NCI-H446 (cell line): ENCODE measurements at places on chromosomes 1 and 21.

GRCh38 chr1:70667494-70668170, 256.6 kb downstream of the CTH start:
- DNase-seq = no peak

GRCh38 chr1:192747301-192747700, 61.5 kb upstream of the RGS2 start:
- no peak for DNase-seq

DNA sequence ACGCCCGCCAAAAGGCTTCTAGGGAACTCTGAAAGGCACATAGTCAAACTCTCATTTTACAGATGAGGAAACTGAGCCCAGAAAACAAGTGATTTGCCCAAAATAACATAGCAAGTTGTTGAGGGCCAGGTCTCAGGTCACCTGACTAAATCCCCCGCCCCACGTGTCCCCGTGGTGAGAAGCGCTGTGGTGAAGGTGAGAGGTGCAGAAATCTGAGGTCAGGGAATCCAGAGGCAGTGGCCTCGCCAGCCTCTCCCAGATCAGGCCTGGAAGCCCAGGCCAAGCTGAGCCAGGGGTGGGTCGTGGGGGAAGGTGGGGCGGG, 5.1 kb downstream of the HDGF start:
- DNase-seq = no peak

DNA sequence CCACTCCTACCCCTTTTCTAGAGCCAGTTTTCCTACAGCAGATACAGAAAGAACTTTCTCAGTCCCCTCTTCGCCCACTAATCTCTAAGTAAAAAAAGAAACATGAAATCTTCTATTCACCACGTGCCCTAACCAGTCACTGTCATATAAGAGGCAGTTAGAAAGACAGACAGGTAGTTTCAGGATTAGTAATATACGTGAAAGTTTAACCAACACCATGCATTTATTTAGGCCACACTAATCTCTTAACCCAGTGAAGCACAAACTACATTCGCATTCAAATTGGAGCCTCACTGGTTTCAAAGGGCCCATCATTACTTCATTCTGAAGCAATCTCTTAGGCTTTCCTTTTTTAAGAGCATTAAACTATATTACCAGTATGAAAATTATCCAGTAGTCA, 10.1 kb downstream of the GPATCH2 start:
- no peak for DNase-seq

- DNase-seq = no peak
Observed at GRCh38 chr1:6495540-6496364, 4.3 kb upstream of the PLEKHG5 start.

- DNase-seq = no peak
Observed at GRCh38 chr1:219339466-219339865, 165.8 kb downstream of the LYPLAL1 start.

GRCh38 chr1:47710329-47711071, 272.7 kb downstream of the FOXD2 start:
- DNase-seq = peak; percentile 58

- DNase-seq = no peak
Observed at GRCh38 chr1:94395231-94395630, 23.0 kb upstream of the ABCD3 start.

- DNase-seq = no peak
Observed at GRCh38 chr1:3067671-3068563, 1.1 kb upstream of the PRDM16 start.

- no peak for DNase-seq
Observed at GRCh38 chr1:213409971-213410370, 358.9 kb downstream of the RPS6KC1 start.

DNA sequence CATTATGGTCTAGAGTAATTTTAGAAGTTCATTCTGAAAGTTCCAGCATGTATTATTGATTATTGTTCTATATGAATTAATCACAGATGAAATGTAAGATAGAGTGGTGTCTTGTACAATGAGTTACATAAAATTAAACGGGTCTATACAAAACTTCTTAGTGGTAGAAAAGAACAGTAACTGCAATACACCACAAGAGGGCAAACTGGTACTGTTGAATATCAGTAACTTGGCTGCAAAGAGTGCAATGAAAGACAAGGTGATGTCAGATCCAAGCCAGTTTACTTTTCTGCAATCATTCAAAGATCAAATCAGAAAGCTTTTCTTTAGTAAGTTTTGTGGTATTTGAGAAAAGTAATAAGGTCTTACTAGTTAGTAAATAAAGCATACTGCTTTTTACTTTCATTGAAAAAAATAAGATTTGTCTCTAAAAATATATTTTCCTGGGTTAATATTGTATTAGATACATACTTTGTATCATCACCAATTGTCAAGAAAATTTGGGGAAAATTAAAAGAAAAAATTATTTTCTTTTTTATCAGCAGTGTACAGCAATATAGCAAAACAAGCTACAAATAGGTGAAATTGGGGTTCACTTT, 66.4 kb upstream of the BTG3 start:
- peak; percentile 41 for DNase-seq

GRCh38 chr1:209154912-209155311, 428.6 kb upstream of the CAMK1G start:
- DNase-seq = no peak

- DNase-seq = no peak
Observed at GRCh38 chr1:223216074-223216473, 73.0 kb upstream of the TLR5 start.

DNA sequence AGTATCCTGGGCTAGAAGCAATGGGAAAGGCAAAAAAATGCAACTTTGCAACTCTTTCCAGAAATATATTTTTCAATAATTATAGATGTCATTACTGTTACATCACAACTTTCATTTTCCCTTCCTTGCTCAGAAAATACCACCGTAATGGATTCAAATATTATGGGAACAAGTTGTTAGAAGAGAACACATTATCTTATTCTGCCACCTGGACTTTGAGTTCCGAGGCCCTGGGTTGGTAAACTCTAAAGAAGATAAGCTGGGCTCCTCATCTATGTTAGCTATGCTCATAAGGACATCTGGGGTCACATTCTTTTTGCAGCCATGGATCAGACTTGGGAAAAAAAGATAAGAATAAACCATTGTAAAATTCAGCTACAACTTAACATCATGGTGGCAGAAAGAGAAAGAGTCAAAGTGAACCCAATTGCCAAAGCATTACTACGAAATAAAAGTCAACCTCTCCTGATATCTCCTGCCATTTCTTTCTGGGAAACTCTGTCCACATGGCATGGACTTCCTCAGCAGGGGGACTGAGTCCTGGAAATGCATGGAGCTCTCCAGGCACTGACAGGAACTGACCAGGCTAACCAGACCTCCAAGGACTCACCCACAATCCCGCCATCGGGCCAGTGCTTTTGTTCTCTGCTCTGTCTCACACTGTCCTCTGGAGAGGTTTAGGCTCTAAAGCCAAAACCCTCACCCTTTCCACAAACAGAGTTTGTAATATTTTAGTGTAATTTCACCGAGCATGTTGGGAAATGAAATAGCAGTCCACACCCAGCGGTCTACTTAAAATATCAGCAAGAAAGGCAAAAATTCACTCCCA, 499.1 kb upstream of the RUNX1 start:
- no peak for DNase-seq

GRCh38 chr1:32903991-32904785, 3.0 kb upstream of the TMEM54 start:
- no peak for DNase-seq

- DNase-seq = no peak
Observed at GRCh38 chr1:228798035-228798434, 62.8 kb downstream of the RHOU start.

GRCh38 chr1:98931128-98931835, 73.4 kb downstream of the PLPPR5 start:
- no peak for DNase-seq

DNA sequence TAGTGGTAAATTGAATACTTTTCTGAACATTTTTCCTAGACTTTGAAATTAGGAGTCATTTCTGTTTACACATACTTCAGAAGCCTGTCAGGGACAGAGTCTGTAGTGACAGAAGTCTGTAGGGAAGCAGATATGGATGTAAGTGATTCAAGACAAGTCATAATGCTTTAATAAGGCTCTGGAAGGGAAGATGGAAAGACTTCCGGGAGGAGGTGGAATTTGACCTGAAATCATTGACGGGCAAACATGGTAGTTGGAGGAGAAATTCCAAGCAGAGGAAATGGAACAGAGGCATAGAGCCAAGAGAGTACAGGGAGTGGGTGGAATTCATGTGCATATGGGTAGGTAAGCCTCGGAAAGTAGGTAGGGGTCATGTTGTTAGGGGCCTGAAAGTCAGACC, 22.5 kb downstream of the CAMTA1 start:
- DNase-seq = no peak

- no peak for DNase-seq
Observed at GRCh38 chr1:6614019-6614928, 743 bp downstream of the PHF13 start.

GRCh38 chr1:233620065-233620464, 6.2 kb downstream of the KCNK1 start:
- DNase-seq = no peak

- DNase-seq = no peak
Observed at GRCh38 chr1:159587461-159587951, at the start of gene APCS. Gene APCS (plus strand): TSS chr1:159587826. CDS start chr1:159587922, 96 bp downstream.

DNA sequence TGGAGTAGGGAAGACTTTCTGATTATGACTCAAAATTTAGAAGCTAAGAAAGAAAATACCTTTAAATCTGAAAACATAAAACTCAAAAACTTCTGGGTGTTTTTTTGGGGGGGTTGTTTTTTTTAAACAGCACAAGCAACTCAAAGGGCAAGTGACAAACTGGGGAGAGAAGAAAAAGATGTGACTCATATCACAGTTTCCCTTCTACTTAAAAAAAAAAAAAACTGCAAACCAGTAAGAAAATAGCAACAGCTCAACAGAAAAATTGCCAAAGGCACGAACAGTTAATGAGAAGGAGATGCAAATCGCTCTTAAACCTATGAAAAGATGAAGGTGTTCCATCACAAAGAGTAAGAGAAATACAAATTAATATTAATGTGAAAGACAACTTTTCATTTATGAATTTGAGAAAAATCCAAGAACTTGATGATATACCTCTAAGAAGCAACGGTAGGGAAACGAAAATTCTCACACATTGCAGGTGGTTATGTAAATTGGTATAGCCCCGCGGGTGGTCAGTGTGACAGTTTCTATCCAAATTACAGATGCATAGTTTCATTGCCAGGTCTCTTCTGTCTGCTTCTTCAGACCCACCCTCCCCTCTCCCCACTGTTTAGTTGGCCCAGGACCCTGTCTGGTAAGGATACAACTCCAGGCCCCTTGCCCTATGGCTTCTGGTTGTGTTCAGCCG, 9.0 kb downstream of the IFNAR2 start:
- DNase-seq = no peak

DNA sequence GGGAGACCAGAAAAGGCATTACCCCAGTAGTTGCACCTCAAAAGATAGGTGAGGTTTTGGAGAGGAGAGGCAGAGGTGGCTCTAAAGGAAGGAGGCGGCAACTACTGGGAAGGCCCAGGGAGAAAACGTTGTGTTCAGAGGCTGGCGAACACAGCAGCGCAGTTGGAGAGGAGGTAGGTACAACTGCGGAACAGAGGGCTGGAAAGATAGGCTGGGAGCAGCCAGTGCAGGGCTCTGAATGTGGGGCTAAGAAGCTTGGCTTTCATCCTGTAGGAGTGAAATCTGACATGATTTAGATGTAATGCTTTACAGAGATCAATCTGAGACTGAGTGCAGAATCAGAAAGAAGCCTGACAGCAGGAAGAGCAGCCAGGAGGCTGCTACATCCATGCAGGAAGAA, 13.0 kb downstream of the RIMS3 start:
- no peak for DNase-seq

- DNase-seq = no peak
Observed at GRCh38 chr1:166858726-166859419, 17.2 kb downstream of the TADA1 start.

- DNase-seq = no peak
Observed at GRCh38 chr21:35395728-35396127, 346.6 kb upstream of the RUNX1 start.

DNA sequence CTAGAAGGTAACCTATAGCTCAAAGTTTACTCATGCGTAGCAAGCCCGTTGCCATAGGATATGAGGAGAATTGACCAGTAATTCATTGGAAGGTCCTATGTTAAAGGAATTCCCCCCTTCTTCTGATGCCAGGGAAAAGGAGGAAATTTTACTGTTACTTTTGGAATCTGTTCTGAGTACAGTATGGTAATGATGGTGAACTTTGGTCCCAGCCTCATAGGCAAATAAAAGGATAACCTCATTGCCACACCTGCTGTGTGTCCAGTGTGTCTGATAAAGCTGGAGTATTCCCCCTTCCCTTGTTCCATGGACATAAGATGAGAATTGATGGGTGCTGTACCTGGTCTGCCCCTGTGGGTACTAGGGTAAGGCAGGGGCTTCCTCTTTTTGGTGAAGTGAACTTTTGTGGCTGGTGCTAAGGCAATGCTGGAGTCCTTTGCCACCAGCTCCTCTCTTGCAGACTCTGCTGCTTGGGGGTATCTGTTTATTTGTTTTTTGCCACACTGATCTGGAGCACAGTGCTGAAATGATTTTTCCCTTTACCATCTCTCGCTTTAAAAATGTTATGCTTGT, 22.2 kb downstream of the MPZ start:
- no peak for DNase-seq
